Colonic mucosa (tissue), 4 donors: ENCODE measurements at places on chromosomes 11 and 22. TPM values are rescaled to one million over a fixed set of nuclear protein-coding genes. Genes with fewer than 3 reads are reported as not detected.

Gene PATE2
- total RNA-seq: not detected

Gene CCDC85B
- total RNA-seq: 16.3 TPM

Gene OSBPL5
- 69.5 TPM for total RNA-seq

Gene CCDC73
- not detected for total RNA-seq

Gene JAM3
- 14.5 TPM for total RNA-seq

Gene AMPD3
- 9.7 TPM for total RNA-seq

Gene IGSF9B
- total RNA-seq: 5.0 TPM

Gene POU2AF2
- 2.2 TPM for total RNA-seq

Gene RTN4R
- total RNA-seq: 6.1 TPM

Gene CARD10
- 60.5 TPM for total RNA-seq

Gene DEPDC7
- total RNA-seq: 7.5 TPM

Gene FJX1
- 1.6 TPM for total RNA-seq

Gene PRR5L
- total RNA-seq: 169 TPM

Gene CTSW
- total RNA-seq: 1.2 TPM

Gene TIGD3
- total RNA-seq: 0.48 TPM

Gene LRRC56
- total RNA-seq: 3.2 TPM

Gene NNMT
- total RNA-seq: 13.7 TPM

Gene CECR2
- total RNA-seq: 0.30 TPM

Gene UBQLNL
- total RNA-seq: not detected

Gene TRIM49
- not detected for total RNA-seq

Gene TMEM45B
- 191 TPM for total RNA-seq

Gene SLC5A1
- 23.4 TPM for total RNA-seq

Gene YPEL1
- total RNA-seq: 2.9 TPM

Gene KCNK4
- not detected for total RNA-seq

Gene ANGPTL5
- not detected for total RNA-seq

Gene BIRC3
- 14.8 TPM for total RNA-seq

Gene OR4C6
- total RNA-seq: not detected

Gene TIMM10
- total RNA-seq: 67.1 TPM

Gene P2RY2
- 17.6 TPM for total RNA-seq

Gene CCDC116
- total RNA-seq: not detected

Gene OR10D3
- total RNA-seq: not detected

Gene TIMP3
- total RNA-seq: 33.6 TPM

Gene SLC37A4
- 48.9 TPM for total RNA-seq

Gene NAALAD2
- 0.25 TPM for total RNA-seq

Gene PKDREJ
- total RNA-seq: 1.1 TPM

Gene NOX4
- total RNA-seq: 0.35 TPM

Gene SCARF2
- 3.1 TPM for total RNA-seq

Gene FGF19
- not detected for total RNA-seq

Gene PHF21B
- total RNA-seq: not detected

Gene GGTLC3
- not detected for total RNA-seq

Gene ZP1
- not detected for total RNA-seq

Gene CTTN
- total RNA-seq: 249 TPM

Gene GPR83
- 0.13 TPM for total RNA-seq

Gene RSF1
- total RNA-seq: 68.2 TPM

Gene CARNS1
- total RNA-seq: 0.32 TPM

Gene MS4A6A
- 10.5 TPM for total RNA-seq

Gene GPR152
- total RNA-seq: not detected

Gene SLC6A5
- not detected for total RNA-seq

Gene IGLL1
- not detected for total RNA-seq

Gene C22orf42
- not detected for total RNA-seq

Gene HORMAD2
- total RNA-seq: not detected

Gene F2
- total RNA-seq: not detected

Gene TRIM21
- 25.8 TPM for total RNA-seq

Gene SLC16A8
- total RNA-seq: 0.27 TPM
